Stimulated activated CD4-positive, alpha-beta T cell treated with anti-CD3 and anti-CD28 coated beads, Interleukin-4, amount 100 ng/mL, for 24 hours (primary cell): ENCODE measurements at places on chromosomes 12 and 14.

- no peak for DNase-seq
Measured at GRCh38 chr12:105832806-105833205, 305.9 kb downstream of the NUAK1 start.

- no peak for DNase-seq
Measured at GRCh38 chr14:66056926-66057552, 429.1 kb upstream of the CCDC196 start.

DNA sequence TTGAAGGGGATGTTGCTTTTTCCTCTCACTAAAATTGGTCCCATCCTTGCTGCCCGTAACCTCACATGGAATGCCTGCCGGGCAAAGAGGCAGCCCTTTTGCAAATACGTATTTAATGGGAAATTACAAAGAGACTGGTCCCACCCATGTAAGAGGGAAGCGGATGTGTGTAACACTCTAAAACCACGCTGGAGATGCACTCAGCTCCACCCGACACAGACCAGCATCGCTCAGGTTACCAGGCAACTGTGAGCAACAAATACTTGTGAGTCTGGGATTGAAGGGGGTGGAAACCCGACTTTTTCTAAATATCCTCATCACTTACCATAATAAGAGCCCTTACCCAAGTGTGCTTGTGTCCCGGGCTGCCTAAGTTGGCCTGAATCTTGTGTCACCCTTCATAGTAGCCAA is 47.7 kb downstream of the ELK3 start:
- DNase-seq = peak; percentile 64

- no peak for DNase-seq
Measured at GRCh38 chr14:51738754-51739153, 87.0 kb downstream of the FRMD6 start.

GRCh38 chr12:43428088-43428600 is 123.9 kb downstream of the ADAMTS20 start:
- DNase-seq = no peak

GRCh38 chr12:591167-592023 is 71.8 kb downstream of the NINJ2 start:
- DNase-seq = no peak

GRCh38 chr12:3483089-3483488 is 7.9 kb upstream of the PRMT8 start:
- no peak for DNase-seq

DNA sequence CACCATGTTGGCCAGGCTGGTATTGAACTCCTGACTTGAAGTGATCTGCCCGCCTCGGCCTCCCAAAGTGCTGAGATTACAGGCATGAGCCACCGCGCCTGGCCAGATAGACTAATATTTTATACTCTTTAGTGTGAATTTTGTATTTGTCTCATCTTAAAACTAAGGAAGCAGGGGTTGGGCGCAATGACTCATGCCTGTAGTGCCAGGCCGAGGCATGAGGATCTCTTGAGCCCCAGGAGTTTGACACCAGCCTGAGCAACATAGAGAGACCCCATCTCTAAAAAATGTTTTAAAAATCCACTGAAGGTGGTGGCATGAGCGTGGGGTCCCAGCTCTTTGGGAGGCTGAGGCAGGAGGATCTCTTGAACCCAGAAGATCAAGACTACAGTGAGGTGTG is 9.0 kb downstream of the DYNC1H1 start:
- DNase-seq = no peak

DNA sequence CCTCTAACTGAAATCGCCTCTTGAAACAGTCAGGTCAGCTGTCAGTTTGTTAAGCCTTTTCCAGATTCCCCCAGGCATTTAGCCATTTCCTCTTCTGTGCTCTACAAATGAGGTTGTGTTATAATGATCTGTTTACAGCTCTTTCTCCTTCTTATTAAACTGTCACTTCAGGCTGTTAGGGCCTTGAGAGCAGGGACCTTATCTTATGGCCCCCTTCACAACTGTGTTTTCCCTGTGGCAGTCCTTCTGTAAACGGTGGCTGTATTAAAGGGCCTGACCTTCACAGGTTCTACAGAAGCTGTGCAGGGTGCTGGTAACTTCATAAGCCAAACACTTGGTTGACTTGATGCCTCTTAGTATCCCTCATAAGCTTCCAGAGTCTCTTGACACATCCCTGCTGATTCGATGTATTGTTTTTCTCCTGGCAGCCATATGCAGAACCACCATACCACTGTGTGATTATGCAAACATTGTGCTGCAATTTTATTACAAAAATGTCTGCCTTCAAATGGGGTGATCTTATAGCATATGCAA is 104.7 kb downstream of the PLEKHA5 start:
- no peak for DNase-seq
